PC-9 (cell line): ENCODE measurements at places on chromosomes 13 and 19. TPM values are rescaled to one million over a fixed set of nuclear protein-coding genes. Genes with fewer than 3 reads are reported as not detected.

DNA sequence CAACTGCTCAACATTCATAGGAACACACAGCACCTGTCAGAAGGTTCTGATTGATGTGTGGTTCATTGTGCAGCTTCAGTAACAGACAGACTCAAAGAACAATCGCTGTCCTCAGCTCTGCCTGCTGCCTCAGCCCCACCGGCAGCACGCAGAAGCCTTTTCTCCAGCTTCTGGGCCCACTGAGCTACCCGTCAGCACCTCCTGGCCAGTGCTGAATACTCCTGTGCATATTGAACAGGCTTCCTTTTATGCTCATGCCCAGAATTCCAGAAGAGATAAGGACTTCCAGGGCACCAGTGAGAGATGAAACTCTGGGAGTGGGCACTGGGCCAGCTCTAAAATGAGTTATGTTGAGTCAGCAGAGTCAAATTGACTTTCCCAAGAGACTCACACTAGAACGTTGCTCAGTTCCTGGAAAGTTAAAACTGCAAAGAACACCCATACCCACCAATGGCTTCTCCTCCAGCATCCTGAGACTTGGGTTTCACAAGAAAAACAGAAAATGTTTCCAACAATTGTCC is 119.3 kb downstream of the COL4A1 start:
- H3K4me3 ChIP-seq, result no peak overlapping the region
- no peaks in the 10 kb centered on the region for H3K27me3 ChIP-seq
- H3K4me1 ChIP-seq, result 0 out of 2 replicates have a peak, but pooled peaks cover 4% of the 10 kb centered on the region
- H3K36me3 ChIP-seq, result no peaks in the 10 kb centered on the region

ZIC2 gene
- total RNA-seq, result 13.6 and 14.7 TPM in 2 replicates

DNA sequence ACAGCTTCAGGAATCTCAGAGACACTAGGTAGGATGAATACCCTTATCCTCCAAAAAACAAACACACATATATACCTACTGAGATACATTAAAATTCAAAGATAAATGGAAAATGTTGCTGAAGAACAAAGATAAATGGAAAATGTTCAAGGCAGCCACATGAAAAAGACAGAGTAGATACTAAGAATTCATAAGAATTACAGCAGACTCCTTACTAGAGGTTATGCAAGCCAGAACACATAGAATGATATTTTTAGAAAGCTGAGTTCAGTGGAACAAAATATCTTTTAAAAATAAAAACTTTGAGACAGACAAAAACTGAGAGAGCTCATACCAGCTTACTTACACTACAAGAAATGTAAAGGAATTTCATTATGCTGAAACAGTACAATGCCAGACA is 35.6 kb downstream of the UCHL3 start:
- H3K36me3 ChIP-seq, result peaks cover 20% of the 10 kb centered on the region; the same call in 1 of the 2 replicates
- H3K27ac ChIP-seq, result no peak overlapping the region
- no peaks in the 10 kb centered on the region for H3K4me1 ChIP-seq
- no peak overlapping the region for H3K4me3 ChIP-seq

DNA sequence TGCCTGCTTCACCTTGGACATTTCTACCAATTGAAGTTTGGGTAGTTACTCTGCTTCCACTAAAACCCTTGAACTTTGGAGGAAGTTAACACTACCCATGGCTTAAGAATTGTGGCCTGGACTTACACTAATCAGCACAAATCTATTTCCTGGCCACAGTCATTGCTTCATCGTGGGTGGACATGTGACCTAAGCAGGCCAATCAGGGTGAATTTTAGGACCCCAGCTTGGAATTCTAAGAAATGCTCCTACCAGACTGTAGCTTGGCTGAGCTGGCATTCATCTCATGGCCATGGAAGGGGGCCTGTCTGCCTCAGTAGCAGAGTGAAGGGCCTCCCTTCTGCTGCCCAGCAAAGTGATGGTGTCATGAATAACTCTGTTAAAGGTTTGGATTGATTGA is 58.3 kb upstream of the SLC15A1 start:
- no peak overlapping the region for H3K4me3 ChIP-seq
- H3K27ac ChIP-seq, result no peak overlapping the region
- no peaks in the 10 kb centered on the region for H3K4me1 ChIP-seq

PRR22 gene
- 4.5 and 4.6 TPM in 2 replicates for total RNA-seq

DNA sequence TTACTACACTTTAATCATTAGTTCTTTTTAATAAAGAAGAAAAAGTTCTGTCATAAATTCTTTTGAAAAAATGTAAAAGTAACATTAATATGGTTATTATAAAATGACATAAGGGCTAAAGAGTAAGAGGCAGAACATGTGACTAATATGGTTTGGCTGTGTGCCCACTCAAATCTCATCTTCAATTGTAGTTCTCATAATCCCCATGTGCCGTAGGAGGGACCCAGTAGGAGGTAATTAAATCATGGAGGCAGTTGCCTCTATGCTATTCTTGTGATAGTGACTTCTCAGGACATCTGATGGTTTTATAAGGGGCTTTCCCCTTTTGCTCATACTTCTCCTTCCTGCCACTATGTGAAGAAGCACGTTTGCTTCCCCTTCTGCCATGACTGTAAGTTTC is 104.5 kb downstream of the UGGT2 start:
- H3K4me1 ChIP-seq, result no peaks in the 10 kb centered on the region
- no peak for DNase-seq
- no peak overlapping the region for H3K4me3 ChIP-seq
- 0 out of 2 replicates have a peak, but pooled peaks cover 4% of the 10 kb centered on the region for H3K36me3 ChIP-seq
- no peaks in the 10 kb centered on the region for H3K27me3 ChIP-seq

- H3K27ac ChIP-seq, result no peak overlapping the region
- DNase-seq, result no peak
- no peak overlapping the region for H3K4me3 ChIP-seq
- H3K36me3 ChIP-seq, result no peaks in the 10 kb centered on the region
Measured at GRCh38 chr13:21076253-21076652, 14.9 kb upstream of the LATS2 start.

- H3K4me3 ChIP-seq, result no peak overlapping the region
- no peak overlapping the region for H3K27ac ChIP-seq
- DNase-seq, result no peak
- H3K36me3 ChIP-seq, result no peaks in the 10 kb centered on the region
- H3K27me3 ChIP-seq, result no peaks in the 10 kb centered on the region
Measured at GRCh38 chr13:68023838-68024581, 793.9 kb upstream of the PCDH9 start.

ZNF296 gene
- total RNA-seq, result 3.1 and 3.7 TPM in 2 replicates

- no peak overlapping the region for H3K27ac ChIP-seq
- no peak for DNase-seq
- no peak overlapping the region for H3K4me3 ChIP-seq
- no peaks in the 10 kb centered on the region for H3K4me1 ChIP-seq
- H3K27me3 ChIP-seq, result no peaks in the 10 kb centered on the region
Measured at GRCh38 chr13:39688699-39689405, 33.4 kb downstream of the COG6 start.

KLK8 gene
- 120 and 128 TPM in 2 replicates for total RNA-seq
